Daoy (cell line): ENCODE measurements at places on chromosomes 3 and 15. TPM values are rescaled to one million over a fixed set of nuclear protein-coding genes. Genes with fewer than 3 reads are reported as not detected.

GRCh38 chr3:102178817-102179216 is 256.0 kb upstream of the ZPLD1 start:
- no peak for DNase-seq

Gene RHOV
- total RNA-seq, result 0.15 and 0.23 TPM in 2 replicates

- DNase-seq, result no peak
Observed at GRCh38 chr3:23072693-23073092, 130.4 kb upstream of the UBE2E2 start.

- DNase-seq, result no peak
Observed at GRCh38 chr3:195249858-195250464, 21.0 kb downstream of the XXYLT1 start.

DNA sequence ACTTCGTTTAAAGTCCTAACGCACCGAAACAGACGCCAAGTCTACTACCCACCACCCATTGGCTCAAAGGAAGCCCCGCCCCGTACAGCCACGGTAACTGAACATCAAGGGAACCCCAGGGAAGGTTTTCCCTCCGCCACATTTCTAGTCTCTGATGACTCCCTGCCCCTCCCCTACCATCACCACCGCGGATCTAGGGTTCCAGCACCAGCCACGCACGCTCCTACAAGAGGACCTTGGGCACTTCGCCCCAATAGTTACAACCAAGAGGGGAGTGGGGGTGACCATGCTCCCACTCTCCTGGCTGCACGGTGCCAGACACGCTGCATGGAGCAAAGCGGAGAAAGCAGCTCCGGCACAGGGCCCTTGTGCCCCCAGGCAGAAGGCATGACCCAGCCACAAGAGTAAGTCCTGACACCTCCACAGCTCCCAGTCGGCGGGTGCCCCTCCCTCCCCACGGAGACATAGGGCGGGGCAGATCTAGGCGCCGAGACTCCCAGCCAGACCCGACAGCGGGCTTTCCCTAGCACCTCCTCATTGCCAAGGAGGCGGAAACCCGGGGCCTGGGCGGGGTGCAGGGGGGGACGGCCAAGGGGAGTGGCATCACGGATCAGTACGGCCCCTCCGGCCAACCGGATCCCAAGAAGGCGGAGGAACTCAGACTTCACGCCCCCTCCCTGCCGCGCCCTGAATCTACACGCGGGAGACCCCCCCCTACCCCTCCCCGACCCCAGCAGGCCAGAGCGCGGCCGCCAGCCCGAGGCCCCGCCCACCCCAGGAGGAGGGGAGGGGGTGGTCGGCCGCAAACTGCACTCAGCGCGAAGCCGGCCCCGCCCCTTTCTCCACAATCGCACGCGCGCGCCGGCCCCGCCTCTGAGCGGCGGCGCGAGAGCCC is 936 bp downstream of the SIN3A start:
- peak; percentile 97 for DNase-seq

- no peak for DNase-seq
Observed at GRCh38 chr3:65861718-65862117, 177.0 kb downstream of the MAGI1 start.

DNA sequence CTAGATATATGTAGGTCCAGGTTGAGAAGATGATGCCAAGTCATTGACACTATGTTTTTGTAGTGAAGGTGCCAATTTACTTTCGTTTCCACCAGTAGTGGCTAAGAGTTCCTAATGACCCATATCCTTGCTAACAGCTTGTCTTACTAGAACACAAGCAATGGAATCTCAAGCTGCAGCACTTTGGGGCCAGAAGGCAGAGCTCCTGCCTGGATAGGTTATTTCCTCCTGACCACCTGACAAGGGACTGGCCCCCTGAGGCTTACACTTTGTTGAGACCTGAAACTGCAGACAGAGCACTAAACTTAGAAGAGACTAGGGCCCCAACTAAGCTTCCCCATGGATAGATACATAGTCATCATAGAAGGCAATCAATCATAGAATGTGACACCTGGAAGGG is 11.7 kb downstream of the ONECUT1 start:
- no peak for DNase-seq

Gene LRRIQ4
- not detected in 2 replicates for total RNA-seq

Gene TMEM212
- total RNA-seq, result not detected in 2 replicates

GRCh38 chr3:9179826-9180763 is 69.4 kb downstream of the SRGAP3 start:
- DNase-seq, result no peak

Gene CYP11A1
- total RNA-seq, result 0.06 and 0.12 TPM in 2 replicates

Gene MEX3B
- 6.1 and 7.7 TPM in 2 replicates for total RNA-seq

Gene IMPG2
- 0.21 TPM in 1 of 2 replicates, not detected in the other for total RNA-seq

GRCh38 chr15:62190274-62190673 is 25.2 kb upstream of the C2CD4B start:
- no peak for DNase-seq

GRCh38 chr3:156750874-156751245 is 75.3 kb upstream of the LEKR1 start:
- peak; percentile 63 for DNase-seq

GRCh38 chr3:46844881-46845312 is 18.3 kb downstream of the MYL3 start:
- DNase-seq, result no peak

GRCh38 chr3:106305127-106305526 is 436.3 kb upstream of the CBLB start:
- DNase-seq, result no peak

DNA sequence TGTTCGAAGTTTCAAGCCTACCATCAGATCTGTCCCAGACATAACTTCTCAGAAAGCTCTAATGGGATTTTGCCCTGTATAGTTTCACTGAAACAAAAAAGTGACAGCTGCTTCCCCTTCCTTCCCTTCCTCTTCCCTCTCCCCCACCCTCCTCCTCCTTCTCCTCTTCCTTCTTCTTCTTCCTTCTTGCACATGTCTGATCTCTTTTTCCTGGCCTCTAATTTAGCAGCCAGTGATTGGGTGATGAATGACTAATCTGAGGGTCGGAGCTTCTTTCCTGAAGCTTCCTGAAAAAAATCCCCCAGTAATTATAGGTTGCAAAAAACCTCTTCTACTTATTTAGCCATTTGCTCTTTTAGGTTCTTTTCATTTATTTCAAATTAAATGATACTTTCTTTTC is 168.7 kb downstream of the POTEB3 start:
- DNase-seq, result no peak

DNA sequence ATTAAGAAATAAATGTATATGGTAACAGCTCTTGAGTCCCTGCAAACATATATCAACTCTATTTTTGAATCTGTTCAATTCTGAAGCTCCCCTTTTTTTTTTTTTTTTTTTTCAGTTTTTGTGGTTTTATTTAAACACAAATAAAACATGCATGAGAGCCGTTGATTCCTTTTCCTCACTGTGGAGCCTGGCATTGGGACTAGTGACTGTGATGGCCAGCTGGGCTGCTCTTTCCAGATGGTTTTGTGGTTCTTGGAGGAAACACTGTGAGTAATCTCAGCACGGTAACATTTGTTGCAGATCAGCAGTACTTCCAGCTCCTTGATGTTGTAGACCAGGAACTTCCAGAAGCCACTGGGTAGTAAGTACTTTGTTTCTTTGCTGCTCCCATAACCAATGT is 15.9 kb downstream of the EMC7 start:
- DNase-seq, result no peak

Gene SPG21
- total RNA-seq, result 43.5 and 49.9 TPM in 2 replicates

DNA sequence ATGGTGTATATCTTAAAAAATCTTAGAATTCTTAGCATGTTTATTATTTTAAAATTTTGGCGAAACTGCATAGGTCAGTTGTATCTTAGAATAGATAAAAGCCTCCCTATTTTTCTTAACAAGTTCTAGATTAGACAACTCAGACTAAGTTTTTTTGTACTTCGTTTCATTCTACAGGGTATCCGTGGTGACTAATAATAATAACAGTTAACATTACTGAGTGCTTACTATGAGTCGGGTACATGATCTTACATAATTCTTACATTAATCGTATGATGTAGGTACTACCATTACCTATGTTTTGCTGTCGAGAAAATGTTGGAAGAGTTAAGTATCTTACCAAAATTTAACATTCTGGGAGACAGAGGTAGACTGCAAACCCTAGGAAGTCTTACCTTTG is 60.7 kb downstream of the UBE2E2 start:
- no peak for DNase-seq

DNA sequence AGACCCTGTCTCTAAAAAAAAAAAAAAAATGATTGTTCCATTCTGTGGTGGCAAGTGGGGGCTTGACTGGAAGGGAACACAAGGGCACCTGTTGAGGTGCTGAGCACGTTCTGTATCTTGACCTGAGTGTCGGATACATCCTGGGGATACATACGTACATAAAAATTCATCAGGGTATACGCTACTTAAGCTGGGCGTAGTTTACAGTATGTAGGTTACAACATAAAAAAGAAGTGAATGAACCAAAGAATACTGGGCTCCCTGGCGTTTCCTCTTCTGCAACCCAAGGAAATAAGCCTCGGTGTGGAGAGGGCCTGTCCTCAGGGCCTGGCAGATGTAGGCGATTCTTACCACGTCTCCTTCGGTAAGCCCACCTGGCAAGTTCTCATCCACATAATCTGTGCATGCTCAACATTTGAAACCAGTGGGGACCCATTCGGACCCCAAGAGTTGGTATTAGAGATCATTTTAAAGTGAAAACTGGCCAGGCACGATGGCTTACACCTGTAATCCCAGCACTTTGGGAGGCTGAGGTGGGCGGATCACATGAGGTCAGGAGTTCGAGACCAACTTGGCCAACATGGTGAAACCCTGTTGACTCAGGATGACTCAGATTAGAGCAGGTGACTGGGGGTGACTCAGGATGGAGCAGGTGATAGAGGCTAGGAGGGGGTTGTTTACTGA is 5.1 kb upstream of the MUC20 start:
- DNase-seq, result peak; percentile 35

DNA sequence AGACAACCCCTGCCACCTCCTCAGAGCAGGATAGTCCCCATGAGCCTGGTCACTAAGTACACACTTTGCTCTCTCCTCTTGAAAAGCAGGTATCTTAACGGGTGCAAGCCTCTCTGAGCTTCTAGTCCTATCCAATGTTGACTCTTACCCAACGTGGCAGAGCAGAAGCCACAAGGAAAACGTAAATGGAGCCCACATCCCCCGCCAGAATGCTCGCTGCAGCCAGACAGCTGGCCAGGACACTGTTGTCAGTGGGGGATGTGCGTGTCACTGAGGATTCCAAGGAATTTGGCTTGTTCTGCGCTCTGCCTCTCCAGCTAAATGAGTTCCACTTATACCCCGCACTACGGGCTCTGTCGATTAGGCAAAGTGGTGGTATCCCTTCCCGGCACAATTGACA is 67.8 kb upstream of the IGF1R start:
- peak; percentile 34 for DNase-seq

- no peak for DNase-seq
Observed at GRCh38 chr3:54772746-54773145, 155.1 kb downstream of the LRTM1 start.

DNA sequence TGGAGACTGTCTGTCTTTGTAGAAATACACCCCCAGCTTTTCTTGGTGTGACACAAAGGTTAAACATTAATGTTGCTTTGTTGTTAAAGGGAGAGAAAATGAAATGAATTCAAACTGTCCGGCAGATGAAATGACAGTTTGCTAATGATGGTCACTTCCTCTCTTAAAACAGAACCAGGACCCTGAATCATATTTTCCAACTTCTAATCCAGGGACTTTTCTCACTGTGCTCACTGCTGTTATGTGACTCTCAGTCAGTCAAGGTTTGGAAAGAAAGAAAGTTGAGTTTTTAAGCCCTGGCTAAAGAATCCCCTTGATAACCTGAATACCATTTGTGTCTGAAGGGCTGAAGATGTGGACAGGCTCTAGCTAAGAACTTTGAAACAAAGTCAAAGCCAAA is 215.8 kb downstream of the AGBL1 start:
- no peak for DNase-seq

GRCh38 chr15:75199357-75199940 is 2.2 kb upstream of the C15orf39 start:
- DNase-seq, result no peak

Gene LCTL
- total RNA-seq, result 0.57 TPM in 1 of 2 replicates, not detected in the other

Gene FBXO40
- not detected in 2 replicates for total RNA-seq

DNA sequence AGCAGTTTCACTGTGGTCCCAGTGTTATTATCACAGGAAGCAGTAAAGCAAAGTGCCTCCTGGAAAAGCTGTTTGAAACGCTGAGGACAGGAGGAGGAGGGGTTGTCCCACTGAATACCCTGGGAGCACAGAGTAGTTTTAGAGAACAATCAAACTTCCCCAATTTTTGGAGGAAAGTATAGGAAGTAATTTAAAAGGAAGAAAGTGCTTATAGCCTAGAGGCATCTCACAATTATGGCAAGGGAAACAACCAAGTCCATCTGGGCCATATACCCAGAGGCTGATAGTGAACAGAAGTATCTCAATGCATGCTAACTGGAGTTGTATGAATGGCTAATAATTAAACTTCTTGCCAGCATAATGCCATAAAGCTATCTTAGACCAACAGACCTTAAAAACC is 137.2 kb upstream of the EPHA6 start:
- no peak for DNase-seq

Gene RETNLB
- not detected in 2 replicates for total RNA-seq

Gene INSYN1
- 0.06 and 0.21 TPM in 2 replicates for total RNA-seq

Gene ITIH1
- not detected in 2 replicates for total RNA-seq

GRCh38 chr15:66565141-66565641 is 607 bp downstream of the LCTL start:
- no peak for DNase-seq

Gene LIPH
- 0.63 TPM in 1 of 2 replicates, not detected in the other for total RNA-seq

DNA sequence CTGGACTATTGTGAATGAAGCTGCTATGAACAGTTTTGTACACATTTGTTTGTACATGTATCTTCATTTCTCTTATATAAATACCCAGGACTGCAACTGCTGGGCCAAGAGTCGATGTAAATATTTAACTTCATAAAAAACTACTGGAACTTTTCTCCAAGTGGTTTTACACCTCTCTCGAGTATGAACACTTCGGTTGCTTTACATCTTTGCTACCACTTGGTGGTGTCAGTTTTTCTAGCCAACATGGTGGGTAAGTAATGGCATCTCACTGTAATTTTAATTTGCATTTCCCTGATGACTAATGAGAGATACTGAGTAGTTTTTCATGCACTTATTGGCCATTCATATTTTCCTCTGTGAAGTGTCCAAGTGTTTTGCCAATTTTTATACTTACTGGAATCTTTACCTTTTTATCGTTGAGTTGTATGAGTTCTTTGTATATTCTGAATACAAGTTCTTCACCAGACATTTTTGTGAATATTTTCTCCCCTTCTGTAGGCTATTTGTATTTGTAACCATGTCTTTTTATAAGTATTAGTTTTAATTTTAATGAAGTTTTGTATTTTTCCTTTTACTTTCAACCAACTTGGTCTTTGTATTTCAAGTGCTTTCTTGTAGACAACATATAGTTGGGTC is 44.4 kb downstream of the PCOLCE2 start:
- DNase-seq, result peak; percentile 63

Gene SIDT1
- total RNA-seq, result 0.11 TPM in 1 of 2 replicates, not detected in the other

- DNase-seq, result no peak
Observed at GRCh38 chr3:278300-279064, 81.9 kb downstream of the CHL1 start.

DNA sequence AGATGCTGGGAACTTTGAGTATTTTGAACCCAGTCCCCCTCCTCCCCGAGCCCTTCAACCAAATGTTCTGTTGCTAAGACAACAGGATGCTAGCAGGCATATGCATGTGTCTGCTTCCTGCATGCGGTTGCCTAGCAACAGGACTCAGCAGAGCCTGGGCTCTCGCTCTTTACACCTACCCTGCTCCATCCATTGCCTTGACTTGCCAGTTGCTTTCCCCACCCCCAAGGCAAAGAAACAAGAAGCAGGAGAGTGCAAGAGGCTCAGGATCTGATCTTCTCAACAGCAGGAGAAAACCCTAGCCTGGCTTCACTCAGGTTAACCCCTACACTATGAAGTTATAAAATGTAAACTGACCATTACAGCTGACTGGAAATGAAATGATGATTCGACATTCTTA is 393.0 kb downstream of the IGSF11 start:
- DNase-seq, result peak; percentile 11
